Stimulated activated CD4-positive, alpha-beta T cell treated with anti-CD3 and anti-CD28 coated beads, Interleukin-4, amount 100 ng/mL, for 48 hours (primary cell): ENCODE measurements at places on chromosomes 16 and 17.

- DNase-seq: no peak
Measured at GRCh38 chr16:84947022-84947421, 64.3 kb downstream of the ZDHHC7 start.

GRCh38 chr16:48279199-48279598, 31.9 kb upstream of the ABCC11 start:
- no peak for DNase-seq

- no peak for DNase-seq
Measured at GRCh38 chr16:56763291-56763916, 33.5 kb downstream of the NUP93 start.

DNA sequence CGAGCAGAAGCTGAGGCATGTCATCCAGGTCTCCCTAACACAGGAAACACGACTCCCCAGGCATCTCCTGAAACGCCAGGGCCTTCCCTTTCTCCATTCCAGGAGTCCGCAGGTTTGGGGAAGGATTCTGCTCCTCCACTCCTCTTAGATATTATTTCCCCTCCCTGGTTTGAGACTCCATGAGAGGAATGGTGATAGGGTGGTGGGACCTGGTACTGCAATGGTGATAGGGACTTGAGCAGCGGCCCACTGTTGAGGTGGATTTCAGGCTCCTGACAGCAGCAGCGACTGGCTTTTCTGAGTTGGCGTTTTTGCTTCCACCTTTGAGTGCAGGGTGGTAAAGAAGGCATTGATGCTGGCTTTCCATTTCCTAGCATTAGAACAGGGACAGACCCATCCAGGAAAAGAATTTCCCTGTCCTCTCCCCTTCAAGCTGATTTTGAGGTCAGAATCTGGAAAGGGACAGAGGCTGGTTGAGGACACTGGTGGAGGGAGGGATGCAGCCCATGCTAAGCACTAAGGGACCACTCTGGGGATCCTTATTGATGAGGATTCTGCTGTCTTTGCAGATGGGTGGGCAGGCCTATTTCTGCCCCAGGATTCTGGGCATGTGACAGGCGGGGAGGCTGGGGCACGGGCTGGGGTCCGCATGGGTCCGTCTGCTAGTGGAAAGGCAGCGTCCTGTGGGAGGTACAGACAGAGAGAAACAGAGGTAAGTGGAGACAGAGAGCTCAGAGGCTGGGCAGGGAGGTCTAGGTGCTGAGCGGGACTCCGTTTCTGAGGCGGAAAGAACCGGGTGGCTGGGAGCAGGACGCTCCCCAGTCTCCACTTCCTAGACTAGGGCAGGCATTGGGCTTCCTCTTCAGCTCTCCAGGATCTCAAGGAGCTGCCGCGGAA, 1.3 kb upstream of the TBX4 start:
- no peak for DNase-seq

DNA sequence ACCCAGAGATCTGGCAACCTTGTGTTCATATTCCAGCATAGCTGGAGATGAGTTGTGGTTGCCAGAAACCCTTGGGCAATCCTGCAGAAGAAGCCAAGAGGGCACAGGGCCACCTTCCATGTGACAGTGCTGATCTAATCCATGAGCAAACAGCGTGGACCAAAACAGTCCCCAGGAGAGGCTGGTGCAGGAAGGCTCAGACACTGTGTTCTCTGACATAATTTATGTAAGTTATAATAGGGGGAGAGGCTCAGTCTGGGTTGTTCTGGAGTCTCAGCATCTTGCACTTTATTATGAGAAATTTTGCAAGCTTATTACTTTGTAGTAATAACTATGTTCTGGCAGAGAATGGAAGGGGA, 273.9 kb downstream of the HAPSTR1 start:
- no peak for DNase-seq

GRCh38 chr16:28010671-28011070, 52.8 kb downstream of the GSG1L start:
- no peak for DNase-seq

GRCh38 chr17:46088595-46088994, 89.5 kb downstream of the STH start:
- DNase-seq: no peak

GRCh38 chr17:59534583-59534982, 30.8 kb upstream of the DHX40 start:
- no peak for DNase-seq

- no peak for DNase-seq
Measured at GRCh38 chr17:31062346-31062745, 32.4 kb upstream of the NF1 start.

DNA sequence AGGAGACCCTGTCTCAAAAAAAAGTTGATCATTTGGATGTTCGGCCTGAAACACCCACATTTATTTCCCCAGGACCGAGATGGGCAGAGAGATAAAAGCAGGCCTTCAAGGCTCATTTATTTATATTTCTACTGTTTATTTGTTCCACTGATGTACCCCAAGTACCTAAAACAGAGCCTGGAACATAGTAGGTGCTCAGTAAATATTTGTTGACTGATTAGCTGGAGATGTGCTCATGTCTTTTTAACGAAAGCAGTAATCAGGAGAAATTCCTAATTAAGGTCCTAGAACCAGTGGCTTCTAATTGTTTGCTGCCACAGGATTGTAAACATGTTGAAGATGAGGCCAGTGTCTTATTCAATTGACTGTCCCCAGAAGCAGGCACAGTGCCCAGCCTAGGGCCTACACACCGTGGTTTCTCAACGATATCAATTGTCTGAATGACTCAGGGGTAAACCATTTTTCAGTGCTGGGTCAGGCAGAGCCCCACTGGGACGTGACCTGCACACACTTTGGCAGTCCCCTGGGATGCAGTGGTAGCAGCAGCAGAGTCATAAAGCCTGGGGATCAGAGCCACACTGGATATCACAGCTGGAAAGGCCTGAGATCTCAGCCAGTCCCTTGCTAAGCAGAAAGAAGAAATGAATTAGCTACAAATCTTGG, 34.8 kb downstream of the SOST start:
- DNase-seq: no peak

DNA sequence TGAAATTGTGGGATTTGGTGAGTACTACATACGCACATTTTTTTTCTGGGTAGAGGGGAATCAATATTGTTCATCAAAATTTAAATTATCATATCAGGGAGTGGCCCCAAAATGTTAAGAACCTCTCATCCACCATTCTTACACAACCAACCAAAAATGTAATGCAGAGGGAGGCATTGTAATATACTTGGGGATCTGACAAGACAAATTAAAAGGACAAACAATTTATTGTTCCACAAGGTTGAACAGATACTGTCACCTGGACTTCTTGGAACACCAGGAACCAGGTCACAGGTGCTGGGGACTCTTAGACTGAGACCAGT, 14.7 kb upstream of the HOXB9 start:
- no peak for DNase-seq

- no peak for DNase-seq
Measured at GRCh38 chr17:679491-679890, 35.1 kb downstream of the VPS53 start.

DNA sequence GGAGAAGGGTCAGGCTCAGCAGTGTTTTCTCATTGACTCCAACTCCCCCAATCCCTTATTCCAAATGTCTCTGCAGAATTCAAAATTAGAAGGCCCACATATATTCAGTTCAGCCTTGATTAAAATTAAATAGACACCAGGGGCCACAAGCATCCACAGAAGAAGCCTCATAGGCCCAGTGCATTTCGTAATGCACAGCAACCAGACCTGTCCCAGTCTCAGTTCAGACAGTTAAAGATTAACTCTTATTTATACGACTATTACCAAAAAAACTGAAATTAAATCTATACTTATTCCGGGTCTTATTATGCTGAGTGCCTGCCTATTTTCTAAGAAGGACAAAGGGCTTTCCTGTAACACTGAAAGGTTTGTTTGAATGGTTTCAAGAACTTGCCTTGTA, 41.8 kb upstream of the GSG1L start:
- no peak for DNase-seq

- no peak for DNase-seq
Measured at GRCh38 chr17:42408061-42408460, 15.0 kb downstream of the CAVIN1 start.

DNA sequence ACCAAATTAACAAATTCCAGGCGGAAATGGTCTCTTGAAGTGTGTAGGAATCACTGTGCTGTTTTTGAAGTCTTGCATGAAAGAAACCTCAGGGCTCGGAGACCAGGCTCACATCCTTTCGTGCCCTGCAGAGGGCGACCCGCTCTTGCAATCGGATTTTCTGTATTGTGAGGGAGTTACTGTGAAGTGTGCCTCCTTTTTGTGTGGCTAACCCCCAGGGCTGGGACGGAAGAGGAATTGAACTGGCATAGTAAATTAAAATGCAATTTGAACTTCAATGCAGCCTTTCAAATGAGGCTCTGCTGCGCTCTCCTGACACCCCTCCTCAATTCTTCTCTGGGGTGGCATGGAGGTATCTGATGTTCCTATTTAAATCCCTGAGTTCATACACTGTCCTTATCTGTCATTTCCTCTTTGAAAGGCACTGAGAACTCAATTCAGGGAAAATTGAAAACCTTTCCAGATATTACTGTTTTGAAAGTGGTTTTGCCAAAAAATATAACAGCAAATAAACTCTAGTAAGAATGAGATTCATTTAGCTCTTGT, 51.5 kb upstream of the MGAT5B start:
- DNase-seq: peak; percentile 37

DNA sequence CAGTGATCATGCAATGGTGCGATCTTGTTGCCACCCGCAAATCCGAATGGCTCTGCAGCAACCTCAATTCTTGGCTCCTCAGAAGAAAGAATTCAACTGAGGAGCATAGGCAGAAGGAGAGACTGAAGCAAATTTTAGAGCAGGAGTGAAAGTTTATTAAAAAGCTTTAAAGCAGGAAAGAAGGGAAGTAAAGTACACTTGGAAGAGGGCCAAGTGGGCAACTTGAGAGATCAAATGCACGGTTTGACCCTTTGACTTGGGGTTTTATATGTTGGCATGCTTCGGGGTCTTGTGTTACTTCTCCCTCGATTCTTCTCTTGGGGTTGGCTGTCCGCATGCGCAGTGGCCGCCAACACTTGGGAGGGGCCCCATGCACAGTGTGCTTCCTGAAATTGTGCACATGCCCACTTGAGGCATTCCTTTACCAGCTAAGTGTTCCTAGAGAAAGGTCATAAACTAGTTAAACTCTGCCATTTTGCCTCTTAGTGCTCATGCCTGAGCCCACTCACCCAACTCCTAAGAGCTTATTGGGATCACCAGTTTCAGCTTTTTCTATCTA, 36.7 kb downstream of the ZNRF1 start:
- DNase-seq: no peak

GRCh38 chr16:58333985-58334384, 39.2 kb upstream of the PRSS54 start:
- DNase-seq: no peak

DNA sequence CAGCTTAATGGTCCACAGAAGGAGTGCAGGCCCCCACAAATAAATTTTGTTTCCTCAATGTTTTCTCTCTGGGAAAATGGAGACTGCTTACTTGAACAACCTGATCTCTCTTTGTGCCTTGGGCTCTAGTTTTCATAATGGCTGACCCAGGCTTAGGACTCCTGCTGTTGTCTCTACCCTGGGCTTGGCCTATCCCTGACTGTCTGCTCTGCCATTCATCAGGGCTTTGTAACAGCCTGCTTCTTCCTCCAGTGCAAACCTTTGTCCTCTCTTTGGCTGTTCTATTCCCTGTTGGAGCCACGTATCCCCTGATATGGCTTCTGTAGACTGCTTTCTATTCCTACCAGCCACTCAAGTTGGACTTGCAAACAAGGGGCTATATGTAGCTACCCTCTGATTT, 139.8 kb downstream of the SHISA9 start:
- no peak for DNase-seq

- no peak for DNase-seq
Measured at GRCh38 chr17:50943575-50943933, 77.4 kb upstream of the TOB1 start.

GRCh38 chr17:7262935-7263800, 890 bp upstream of the CLDN7 start:
- DNase-seq: no peak

DNA sequence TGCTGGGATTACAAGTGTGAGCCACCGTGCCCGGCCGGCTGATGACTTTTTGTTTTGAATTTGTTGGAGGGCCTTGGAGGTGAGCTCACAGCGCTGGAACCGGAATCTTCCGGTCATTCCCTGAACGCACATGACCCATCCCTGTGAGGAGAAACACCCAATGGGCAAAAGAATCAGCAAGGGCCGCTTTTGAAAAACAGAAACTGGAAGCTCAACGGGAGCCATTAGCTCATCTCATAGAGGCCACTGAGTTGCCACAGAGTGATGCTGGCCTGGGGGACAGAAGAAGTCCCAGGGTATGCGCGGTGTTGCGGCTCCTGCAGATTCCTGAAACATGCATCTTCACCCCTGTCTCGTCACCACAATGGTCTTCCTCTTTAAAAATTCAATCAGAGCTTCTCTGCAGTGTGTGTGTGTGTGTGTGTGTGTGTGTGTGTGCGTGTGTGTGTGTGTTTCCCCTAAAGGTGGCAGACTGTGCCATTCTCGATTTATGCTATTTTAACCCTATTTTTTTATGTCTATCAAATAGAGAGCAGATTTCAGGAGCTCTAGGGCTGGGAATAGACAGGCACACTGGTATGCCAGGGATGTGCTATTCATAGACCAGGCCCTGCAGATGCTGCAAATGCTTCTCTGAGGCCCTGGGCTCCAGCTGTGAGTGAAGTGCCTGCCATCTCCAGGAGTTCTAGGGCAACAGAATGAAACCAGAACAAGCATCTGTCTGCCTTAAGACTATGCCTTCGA, 68.3 kb downstream of the MARCHF10 start:
- no peak for DNase-seq

- peak; percentile 50 for DNase-seq
Measured at GRCh38 chr17:77127735-77128361, 12.9 kb upstream of the SEC14L1 start.

GRCh38 chr17:70070305-70071027, 4.6 kb upstream of the KCNJ16 start:
- no peak for DNase-seq

DNA sequence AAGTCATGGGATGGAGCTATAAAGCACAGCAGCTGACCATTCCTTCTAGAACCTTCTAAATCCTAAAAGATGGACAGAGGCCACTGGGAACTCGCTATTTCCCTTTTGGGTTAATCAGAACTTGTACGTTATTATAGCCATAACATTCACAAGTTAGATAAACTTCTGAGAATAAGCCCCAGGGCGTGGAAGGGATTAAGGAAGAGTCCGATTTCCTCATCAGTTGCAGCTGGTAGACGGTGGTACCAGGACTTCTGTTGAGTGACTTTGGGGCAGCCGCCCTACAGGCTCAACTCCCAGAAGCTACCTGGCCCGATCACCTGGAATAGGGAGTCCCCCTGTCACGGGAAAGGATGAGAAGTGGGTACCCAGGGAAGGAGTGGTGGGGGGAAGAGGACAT, 370.1 kb upstream of the ZFHX3 start:
- no peak for DNase-seq

GRCh38 chr17:79955167-79955549, 80.5 kb downstream of the TBC1D16 start:
- DNase-seq: no peak

- DNase-seq: no peak
Measured at GRCh38 chr16:87117936-87118335, 199.3 kb downstream of the C16orf95 start.

DNA sequence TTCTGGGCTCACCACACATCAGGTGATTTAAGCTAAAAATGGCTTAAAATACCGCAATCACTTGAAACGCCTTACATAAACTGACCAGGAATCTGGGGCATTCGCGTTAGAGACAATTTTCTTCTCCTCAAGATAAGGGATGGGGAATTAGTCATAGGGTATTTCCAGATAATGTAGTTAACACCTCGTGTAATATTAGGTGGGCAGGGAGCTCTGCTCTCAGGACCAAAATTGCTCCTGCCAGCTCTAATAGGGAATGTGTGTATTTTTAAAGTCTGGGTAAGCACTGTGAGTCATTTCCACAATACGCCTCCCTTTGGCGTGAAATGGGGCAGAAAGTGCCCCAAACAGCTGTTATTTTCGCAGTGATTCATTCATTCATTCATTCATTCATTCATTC, 408.6 kb downstream of the MAF start:
- DNase-seq: no peak
